Cardiac septum (tissue), 1 donor: ENCODE measurements at places on chromosomes 5 and 9.

DNA sequence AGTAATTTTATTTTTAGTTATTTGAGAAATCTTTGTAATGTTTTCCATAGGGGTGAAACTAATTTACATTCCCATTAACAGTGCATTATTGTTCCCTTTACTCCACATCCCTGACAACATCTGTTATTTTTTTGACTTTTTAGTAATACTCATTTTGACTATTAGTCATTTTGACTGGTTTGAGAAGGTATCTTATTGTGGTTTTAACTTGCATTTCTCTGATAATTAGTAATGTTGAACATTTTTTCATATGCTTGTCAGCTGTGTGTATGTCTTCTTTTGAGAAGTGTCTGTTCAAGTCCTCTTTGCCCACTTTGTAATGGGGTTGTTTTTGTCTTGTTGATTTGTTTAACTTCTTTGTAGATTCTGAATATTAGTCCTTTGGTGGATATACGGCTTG, 27.5 kb downstream of the CCDC152 start:
- DNase-seq: no peak

GRCh38 chr9:132602207-132602606, 19.8 kb downstream of the BARHL1 start:
- no peak for DNase-seq

GRCh38 chr9:94913550-94913949, 187.1 kb downstream of the AOPEP start:
- no peak for DNase-seq

GRCh38 chr5:31144364-31144763, 49.1 kb upstream of the CDH6 start:
- no peak for DNase-seq

- DNase-seq: no peak
These were observed 315.5 kb downstream of the SEMA5A start for GRCh38 chr5:9230355-9230754.

DNA sequence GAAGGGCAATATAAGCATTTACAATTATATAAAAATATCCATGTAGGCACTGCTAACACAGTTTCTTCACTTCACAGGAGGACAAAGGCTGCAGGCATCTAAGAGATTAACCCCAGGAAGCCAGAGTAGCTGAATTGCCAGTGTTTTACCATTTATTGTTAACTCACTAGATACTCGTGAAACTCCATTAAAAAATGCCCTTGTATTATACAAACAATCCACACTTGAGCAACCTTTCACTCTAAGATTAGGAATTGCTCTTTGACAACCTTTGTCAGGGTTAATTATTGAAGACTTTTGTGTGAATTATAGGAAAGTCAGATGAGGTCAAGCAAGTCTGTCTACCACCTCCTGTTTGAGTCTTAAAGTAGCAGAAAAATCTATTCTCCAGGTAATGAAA, 317.8 kb downstream of the ADGRV1 start:
- DNase-seq: no peak

GRCh38 chr9:128411364-128412119, 9.1 kb upstream of the CERCAM start:
- DNase-seq: no peak

DNA sequence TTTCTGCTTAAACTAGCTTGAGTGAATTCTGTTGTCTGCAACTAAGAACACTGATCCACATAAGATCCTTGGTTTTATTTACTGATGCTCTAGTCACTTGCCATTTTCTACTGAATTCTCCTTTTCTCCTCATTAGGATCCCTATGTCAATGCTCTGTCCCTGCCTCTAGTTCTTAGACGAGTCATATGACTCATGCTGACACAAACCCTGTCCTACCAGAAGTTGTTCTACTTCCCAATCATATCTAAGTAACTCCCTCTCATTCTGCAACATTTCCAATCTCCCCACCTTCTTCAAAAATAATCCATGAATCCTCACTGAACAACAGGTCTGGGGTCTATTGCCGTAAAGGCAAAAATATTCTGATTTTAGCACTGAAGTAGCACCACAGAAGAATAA, 47.1 kb upstream of the DMRT1 start:
- DNase-seq: no peak

DNA sequence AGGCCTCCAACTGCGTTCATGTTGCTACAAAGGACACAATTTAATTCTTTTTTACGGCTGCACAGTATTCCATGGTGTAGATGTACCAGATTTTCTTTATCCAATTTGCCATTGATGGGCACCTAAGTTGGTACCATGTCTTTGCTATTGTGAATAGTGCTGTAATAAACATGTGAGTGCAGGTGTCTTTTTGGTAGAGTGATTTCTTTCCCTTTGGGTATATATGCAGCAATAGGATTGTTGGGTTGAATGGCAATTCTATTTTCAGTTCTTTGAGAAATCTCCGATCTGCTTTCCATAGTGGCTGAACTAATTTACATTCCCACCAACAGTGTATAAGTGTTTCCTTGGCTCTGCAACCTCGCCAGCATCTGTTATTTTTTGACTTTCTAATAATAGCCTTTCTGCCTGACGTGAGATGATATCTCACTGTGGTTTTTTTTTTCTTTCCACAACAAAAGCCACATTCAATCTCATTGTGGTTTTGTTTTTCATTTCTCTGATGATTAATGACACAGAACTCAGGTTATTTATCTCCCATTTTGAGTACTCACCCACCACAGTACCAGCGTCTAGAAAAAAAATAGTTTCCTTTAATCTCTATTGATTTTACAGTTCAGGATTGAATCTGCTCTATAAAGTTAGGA, 21.9 kb downstream of the ARRDC3 start:
- DNase-seq: no peak

GRCh38 chr5:160158087-160158486, 38.8 kb upstream of the PWWP2A start:
- no peak for DNase-seq

DNA sequence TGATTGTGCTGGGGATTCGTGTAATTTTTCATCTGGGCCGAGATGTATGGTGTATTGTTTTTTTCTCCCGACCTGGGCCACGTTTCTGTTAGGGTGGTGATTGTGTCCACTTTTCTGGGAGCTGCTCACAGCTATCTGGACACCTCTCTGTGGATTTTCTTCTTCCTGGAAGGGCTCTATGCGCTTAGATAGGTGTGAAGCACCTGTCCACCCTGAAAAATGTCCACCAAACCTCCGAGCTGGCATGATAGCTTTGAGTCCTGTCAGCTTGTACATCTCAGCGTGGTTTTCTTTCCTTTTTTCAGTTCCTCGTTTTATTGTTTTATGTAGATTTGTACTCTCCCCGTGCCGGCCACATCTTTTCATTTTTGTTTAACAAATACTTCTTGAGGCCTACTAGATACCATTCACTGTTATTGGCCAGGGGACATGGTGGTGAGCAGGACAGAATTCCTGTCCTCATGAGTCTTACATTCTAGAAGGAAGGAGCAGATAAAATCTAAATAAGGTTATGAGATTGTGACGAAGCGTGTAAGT, 1.1 kb downstream of the UGCG start:
- DNase-seq: no peak

GRCh38 chr5:9894571-9895301, 264.6 kb upstream of the TAS2R1 start:
- DNase-seq: no peak

DNA sequence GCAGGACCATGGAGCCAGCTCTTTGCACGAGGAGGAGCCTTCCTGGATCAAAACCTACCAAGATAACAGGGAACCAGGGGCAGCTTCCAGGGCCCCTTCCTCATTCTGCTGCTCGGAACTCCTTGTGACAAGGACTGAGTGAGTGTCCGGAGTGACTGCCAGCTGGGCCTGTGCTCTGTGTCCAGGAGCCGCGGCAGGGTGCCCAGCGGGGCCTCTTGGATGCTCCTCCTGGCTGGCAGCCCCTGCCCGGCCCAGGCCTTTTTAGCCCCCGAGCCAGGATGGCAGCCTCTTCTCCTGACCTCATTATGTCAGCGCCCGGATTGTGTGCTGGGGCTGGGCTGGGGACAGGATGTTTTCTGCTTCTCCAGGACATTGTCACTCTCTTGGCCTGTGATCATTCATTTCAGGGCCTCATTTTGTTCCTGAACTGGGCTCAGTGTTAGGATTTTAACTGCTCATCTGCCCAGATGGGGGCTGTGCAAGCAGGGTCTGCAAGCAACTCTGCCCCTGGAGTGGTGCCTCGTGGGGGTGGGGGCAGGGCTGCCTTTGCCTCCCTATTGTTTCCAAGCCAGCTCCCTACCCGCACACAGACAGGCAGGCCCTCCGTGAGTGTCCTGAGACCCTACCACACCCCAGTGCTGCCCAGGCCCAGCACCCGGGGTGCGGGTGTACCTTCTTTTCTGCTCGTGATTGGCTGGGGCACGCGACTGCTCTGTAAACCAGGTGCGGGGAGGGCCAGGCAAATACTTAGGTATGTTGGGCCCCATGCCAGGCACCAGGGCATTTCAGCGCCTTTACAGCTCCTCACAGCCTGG, 161.6 kb downstream of the COL23A1 start:
- peak; percentile 85 for DNase-seq

DNA sequence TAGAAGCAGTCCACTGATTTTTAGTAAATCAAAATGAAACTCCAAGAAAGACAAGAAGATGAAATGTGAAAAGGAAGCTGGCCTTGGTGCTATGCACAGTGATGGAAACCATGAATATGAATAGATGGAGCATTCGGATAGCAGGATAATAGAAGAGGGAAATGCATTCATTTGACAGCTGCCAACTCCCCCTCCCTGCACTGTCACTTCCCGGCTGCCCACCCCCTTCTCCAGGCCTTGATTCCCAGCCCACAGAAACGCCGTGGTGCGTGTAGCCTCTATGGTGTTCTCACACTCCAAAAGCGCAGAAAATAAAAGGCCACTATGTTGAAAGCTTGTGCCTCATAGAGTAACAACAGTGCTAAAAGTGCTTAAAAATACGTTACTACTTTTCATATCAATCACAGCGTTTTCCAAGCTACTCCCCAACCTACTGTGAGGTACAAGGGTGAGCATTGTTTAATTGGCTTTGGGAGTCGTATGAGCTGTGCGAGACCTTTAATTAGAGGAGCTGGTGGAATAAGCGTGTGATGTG, 26.1 kb upstream of the IFNK start:
- DNase-seq: no peak

DNA sequence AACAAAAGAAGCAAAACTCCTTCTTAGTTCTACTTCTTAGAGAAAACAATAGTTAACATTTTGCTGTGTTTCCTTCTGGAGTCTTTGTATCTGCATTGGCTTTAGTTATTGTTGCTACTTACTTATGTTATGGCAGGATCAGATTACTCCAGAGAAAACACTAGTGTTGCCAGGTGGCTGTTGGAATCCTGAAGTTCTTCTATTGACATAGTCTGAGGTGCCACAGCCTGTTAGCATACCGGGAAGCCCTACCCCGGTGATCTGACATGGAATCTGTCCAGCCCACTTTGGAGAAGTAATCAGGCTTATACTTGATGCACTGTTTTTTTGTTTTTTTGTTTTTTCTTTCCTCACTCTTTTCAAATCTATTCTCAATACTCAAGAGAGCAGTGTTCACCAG, 68.5 kb upstream of the CEP78 start:
- no peak for DNase-seq

DNA sequence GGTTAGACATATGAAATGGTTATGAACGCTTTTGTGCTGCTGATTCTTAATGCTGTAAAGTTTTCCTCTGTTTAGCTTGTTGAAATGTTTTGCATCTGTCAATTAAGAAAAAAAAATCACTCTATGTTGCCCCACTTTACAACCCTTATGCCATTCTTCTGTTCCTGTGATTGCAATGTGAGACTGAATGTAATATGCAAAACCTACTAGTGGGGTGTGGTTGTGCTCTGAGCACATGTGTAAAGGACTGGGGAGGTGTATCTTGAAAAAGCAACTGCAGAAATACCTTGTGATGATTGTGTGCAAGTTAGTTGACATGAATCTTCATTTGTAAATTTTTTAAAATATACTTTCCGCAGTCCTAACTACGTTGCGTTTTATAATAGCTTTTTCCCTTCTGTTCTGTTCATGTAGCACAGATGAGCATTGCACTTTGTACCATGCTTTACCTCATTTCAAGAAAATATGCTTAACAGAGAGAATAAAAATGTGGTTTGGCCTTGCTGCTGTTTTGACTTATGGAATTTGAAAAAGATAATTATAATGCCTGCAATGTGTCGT, 357.0 kb upstream of the PIK3R1 start:
- DNase-seq: no peak

DNA sequence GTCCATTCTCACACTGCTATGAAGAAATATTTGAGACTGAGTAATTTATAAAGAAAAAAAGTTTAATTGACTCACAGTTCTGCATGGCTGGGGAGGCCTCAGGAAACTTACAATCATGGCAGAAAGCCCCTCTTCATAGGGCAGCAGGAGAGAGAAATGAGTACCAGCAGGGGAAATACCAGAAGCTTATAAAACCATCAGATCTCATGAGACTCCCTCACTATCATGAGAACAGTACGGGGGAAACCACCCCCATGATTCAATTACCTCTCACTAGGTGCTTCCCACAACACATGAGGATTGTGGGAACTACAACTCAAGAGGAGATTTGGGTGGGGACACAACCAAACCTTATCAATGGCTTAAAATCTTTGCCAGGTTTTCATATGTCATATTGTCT, 20.3 kb upstream of the TENT4A start:
- DNase-seq: no peak
